Activated naive CD4-positive, alpha-beta T cell (primary cell): ENCODE measurements at places on chromosomes 16 and 17.

- no peak for DNase-seq
Observed at GRCh38 chr16:85882181-85882810, 16.7 kb upstream of the IRF8 start.

GRCh38 chr17:56640116-56640515, 46.6 kb downstream of the NOG start:
- DNase-seq = no peak

DNA sequence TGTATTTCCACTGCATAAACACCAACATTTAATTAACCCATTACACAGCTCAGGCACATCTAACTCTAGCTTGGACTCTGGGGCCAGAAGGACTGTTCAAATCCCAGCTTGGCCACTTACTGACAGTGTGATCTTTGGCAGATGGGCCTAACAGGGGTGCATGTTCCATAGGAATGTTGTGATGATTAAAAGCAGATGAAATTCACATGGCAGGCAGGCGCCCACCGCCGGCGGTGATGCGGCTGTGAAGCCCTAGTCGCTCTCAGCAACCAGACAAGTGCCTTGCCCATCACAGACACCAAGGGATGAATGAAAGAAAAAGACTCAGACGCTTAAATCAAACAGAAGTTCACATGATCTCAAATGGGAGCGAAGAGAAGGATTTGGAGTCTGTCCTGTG, 84.6 kb upstream of the WSB1 start:
- no peak for DNase-seq

GRCh38 chr16:78879011-78879410, 721.5 kb downstream of the MAF start:
- DNase-seq = no peak
